CD14-positive monocyte (primary cell): ENCODE measurements at places on chromosomes 6 and 20.
A peak's percentile ranks its signal among the peaks of the same experiment; 100 is the strongest.

DNA sequence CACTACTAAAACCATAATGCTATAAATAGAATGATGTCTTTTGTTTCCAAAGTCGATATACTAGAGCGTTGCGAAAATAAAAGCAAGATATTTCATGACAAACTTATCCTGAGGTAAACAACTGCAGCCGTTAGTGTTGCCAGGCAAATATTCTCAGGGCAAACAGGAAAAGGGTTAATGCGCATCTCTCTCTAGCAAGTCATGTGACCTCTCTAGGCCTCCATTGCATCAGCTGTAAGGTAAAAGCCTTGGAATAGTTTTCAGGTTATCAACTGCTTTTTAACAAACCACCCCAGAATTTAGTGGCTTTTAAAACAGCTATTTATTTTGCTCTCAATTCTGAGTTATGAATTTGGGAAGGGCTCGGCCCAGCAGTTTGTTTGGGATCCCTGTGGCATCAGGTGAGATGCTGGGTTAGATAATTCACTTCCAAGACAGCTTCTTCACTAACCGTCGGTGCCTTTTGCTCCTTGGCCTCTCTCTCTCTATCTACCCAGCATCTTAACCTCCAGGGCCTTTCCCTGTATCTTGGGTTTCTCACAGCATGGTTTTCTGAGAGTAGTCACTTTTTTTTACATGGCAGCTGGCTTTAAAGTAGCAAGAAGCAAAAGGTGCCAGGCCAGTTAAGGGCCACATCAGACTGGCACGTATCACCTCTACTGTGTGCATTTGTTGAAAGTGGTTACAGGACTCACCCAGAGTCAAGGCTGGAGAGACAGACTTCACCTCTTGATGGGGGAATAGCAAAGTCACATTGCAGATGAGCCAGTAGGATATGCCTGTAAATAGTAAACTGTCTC lies 39.2 kb upstream of the LTV1 start:
- no peak overlapping the region for H3K4me3 ChIP-seq
- H3K27me3 ChIP-seq, result no peaks in the 10 kb centered on the region
- peaks cover 2% of the 10 kb centered on the region for H3K36me3 ChIP-seq

DNA sequence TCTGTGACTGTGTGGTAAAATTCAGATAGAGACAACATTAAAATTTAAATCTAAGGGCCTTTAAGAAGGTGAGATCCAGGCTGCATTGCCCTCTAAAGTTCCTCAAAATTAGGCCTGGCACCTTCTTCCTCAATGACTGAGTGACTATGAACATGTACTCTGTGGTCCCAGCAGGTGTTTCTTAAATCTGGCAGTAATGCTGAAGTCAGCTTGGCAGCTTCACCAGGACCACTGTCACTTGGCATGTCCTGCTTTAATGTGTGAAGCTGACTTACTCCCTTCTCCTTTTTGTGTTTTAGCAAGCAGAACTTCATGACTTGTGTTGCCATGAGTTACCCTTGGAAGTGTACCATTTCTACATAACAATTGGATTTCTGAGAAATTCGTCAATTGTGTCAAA lies 141.7 kb downstream of the NKAIN2 start:
- H3K4me1 ChIP-seq, result no peaks in the 10 kb centered on the region
- no peaks in the 10 kb centered on the region for H3K27me3 ChIP-seq
- H3K36me3 ChIP-seq, result no peaks in the 10 kb centered on the region
- H3K4me3 ChIP-seq, result no peak overlapping the region

DNA sequence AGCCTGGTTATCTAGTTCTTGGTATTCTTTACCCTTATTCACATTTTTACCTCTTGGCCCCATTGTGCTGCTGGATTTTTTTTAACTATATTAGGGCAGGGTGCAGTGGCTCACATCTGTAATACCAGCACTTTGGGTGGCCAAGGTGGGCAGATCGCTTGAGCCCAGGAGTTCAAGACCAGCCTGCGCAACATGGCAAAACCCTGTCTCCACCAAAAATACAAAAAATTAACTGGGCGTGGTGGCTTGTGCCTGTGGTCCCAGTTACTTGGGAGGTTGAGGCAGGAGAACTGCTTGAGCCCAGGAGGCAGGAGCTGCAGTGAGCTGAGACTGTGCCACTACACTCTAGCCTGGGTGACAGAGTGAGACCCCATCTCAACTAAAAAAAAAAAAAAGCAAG lies 12.2 kb upstream of the TAF8 start:
- H3K36me3 ChIP-seq, result no peaks in the 10 kb centered on the region
- H3K4me1 ChIP-seq, result peaks cover 20% of the 10 kb centered on the region
- no peaks in the 10 kb centered on the region for H3K27me3 ChIP-seq
- H3K27ac ChIP-seq, result no peak overlapping the region
- H3K4me3 ChIP-seq, result no peak overlapping the region
- no peak for DNase-seq

DNA sequence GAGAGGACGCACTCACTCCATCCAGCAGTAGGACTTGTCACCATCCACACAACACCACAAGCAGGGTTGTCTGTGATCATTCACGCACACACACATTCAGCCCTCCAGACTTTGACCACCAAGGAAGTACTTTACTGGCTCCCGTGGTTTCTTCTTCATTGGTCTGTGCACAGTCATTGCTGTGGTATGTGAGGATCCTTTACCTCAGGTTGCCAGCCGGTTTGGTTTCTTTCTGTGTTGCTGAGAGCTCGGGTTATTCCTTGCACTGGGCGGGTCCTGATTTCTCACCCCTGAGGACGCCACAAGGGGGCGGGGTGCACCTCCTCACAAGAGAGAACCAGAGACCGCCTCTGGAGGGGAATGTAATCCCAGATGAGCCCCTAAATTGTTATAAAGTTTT lies 11.2 kb downstream of the SLC35A1 start:
- no peaks in the 10 kb centered on the region for H3K36me3 ChIP-seq
- no peaks in the 10 kb centered on the region for H3K27me3 ChIP-seq
- H3K4me3 ChIP-seq, result no peak overlapping the region
- no peak overlapping the region for H3K27ac ChIP-seq
- H3K4me1 ChIP-seq, result peaks cover 24% of the 10 kb centered on the region

- no peaks in the 10 kb centered on the region for H3K36me3 ChIP-seq
- DNase-seq, result no peak
- H3K4me1 ChIP-seq, result no peaks in the 10 kb centered on the region
- H3K27ac ChIP-seq, result no peak overlapping the region
- no peaks in the 10 kb centered on the region for H3K27me3 ChIP-seq
Observed at GRCh38 chr6:74420221-74420620, 724.2 kb downstream of the CD109 start.

DNA sequence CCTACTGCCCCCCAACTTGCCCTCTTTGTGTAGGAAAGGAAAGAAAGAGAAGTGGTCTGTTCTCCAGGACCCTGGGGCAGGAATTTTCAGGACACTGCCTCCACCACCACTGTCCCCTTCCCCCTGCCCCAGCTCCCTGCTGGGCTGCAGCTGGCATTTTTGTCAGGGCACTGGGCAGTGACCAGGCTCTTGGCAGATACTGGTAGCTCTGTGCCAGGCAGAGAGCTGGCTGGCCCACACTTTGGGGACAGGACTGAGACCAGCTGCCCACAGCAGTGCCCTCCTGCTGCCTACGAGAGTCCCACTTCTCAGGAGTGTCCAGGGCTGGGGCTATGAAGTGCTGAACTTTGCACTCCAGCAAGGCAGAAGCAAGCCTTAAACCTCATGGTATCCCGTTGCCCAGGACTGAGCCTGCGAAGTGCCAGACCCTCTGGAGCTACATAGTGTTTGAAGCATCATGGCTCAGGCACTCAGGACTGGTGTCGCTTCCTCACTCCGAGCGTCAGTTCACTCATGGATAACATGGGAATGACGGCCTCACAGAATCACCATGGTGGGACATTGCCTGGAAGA lies 19.3 kb downstream of the SLC13A3 start:
- H3K27me3 ChIP-seq, result no peaks in the 10 kb centered on the region
- DNase-seq, result no peak
- H3K4me3 ChIP-seq, result no peak overlapping the region
- peaks cover 20% of the 10 kb centered on the region for H3K4me1 ChIP-seq

DNA sequence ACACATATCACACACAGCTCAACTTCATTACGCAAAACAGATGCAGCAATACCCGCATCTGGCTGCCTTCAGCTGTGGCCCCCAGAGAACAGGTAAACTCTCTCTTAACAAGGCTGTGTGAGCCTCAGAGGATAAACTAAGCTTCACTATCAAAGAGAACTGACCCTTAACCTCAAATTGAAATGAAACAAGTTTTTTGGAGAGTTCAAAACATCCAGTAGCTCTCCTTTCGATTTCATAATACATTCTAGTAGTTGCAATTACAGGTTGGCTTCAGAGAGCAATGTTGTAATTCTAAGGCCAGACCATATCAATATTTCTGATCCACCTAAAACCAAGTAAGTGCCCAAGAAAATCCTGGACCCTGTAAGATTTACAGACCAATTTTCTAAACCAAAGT lies 113.5 kb downstream of the FAXC start:
- DNase-seq, result no peak
- H3K4me1 ChIP-seq, result no peaks in the 10 kb centered on the region

DNA sequence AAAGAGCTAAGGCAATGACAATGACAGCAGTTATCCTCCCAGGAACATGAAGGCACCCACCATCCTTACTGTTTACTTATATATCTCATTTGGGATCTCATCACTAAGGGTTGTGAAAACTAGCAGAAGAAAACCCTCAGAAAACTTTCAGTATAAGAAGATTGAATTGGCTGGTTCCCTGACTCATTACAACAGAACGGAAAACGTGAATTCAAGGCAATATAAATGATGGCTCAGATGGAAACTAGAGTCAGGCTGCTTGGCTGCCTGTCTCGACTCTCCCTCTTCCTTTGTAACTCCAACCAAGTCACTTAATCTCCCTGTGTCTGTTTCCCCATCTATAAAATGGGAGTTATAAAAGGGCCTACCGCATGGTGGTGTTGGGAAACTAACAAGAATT lies 387.1 kb upstream of the JARID2 start:
- H3K4me1 ChIP-seq, result peaks cover 17% of the 10 kb centered on the region
- H3K36me3 ChIP-seq, result no peaks in the 10 kb centered on the region
- DNase-seq, result no peak
- H3K27ac ChIP-seq, result no peak overlapping the region

DNA sequence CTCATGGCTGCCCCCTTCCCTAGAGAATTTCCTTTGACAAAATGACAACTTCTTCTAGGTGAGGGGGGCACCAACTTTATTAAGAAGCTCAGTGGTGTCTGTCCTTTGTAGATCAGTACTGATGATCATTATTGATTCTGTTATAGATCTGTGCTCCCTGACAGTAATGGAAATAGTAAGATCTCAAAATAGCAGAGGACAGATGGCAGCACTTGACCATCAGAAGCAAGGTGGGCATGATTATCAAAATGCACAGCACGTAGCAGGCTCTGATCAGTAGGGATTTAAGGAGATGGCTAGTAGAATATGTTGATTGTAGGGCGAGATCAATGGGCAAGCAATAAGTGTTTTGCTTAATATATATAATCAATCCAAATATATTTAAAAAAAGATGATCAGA lies 208.6 kb upstream of the HDDC2 start:
- H3K4me1 ChIP-seq, result no peaks in the 10 kb centered on the region
- H3K27ac ChIP-seq, result no peak overlapping the region
- no peak overlapping the region for H3K4me3 ChIP-seq
- no peak for DNase-seq
- H3K27me3 ChIP-seq, result no peaks in the 10 kb centered on the region

GRCh38 chr6:81865712-81866111 lies 113.2 kb upstream of the TENT5A start:
- no peak for DNase-seq
- H3K27ac ChIP-seq, result no peak overlapping the region
- H3K36me3 ChIP-seq, result no peaks in the 10 kb centered on the region
- no peak overlapping the region for H3K4me3 ChIP-seq

GRCh38 chr6:158758941-158759479 lies 60.2 kb downstream of the EZR start:
- no peaks in the 10 kb centered on the region for H3K27me3 ChIP-seq
- H3K4me1 ChIP-seq, result no peaks in the 10 kb centered on the region
- peaks cover 61% of the 10 kb centered on the region for H3K36me3 ChIP-seq
- no peak overlapping the region for H3K4me3 ChIP-seq

GRCh38 chr6:14142511-14143223 lies 25.1 kb downstream of the CD83 start:
- no peaks in the 10 kb centered on the region for H3K4me1 ChIP-seq
- no peak for DNase-seq
- no peaks in the 10 kb centered on the region for H3K36me3 ChIP-seq
- H3K27me3 ChIP-seq, result no peaks in the 10 kb centered on the region

GRCh38 chr20:55252521-55252920 lies 752.8 kb downstream of the CBLN4 start:
- no peaks in the 10 kb centered on the region for H3K27me3 ChIP-seq
- H3K4me1 ChIP-seq, result no peaks in the 10 kb centered on the region
- H3K4me3 ChIP-seq, result no peak overlapping the region
- no peak for DNase-seq

DNA sequence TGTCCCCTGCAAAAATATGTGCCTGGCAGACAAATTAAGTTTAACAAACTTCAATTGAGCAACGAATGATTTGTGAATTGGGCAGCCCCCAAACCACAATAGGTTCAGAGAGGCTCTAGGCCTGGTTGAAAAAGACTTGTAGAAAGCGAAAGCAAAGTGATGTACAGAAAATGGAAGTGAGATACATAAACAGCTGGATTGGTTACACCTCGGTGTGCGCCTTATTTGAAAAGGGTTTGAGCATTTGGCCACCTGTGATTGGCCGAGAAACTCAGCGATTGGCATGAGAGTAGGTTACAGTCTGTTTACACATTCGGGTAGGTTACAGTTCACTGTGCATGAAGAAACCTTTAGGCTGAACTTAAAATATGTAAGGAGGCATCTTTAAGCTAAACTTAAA lies 136.9 kb downstream of the CD83 start:
- H3K4me3 ChIP-seq, result no peak overlapping the region
- H3K27me3 ChIP-seq, result no peaks in the 10 kb centered on the region
- no peak overlapping the region for H3K27ac ChIP-seq
- no peaks in the 10 kb centered on the region for H3K36me3 ChIP-seq
- no peak for DNase-seq

- H3K27me3 ChIP-seq, result no peaks in the 10 kb centered on the region
- no peaks in the 10 kb centered on the region for H3K36me3 ChIP-seq
- DNase-seq, result no peak
- no peaks in the 10 kb centered on the region for H3K4me1 ChIP-seq
- H3K4me3 ChIP-seq, result no peak overlapping the region
Observed at GRCh38 chr6:74404366-74404765, 708.4 kb downstream of the CD109 start.

GRCh38 chr6:160461641-160462040 lies 113.5 kb downstream of the SLC22A3 start:
- H3K4me3 ChIP-seq, result no peak overlapping the region
- no peak for DNase-seq
- no peak overlapping the region for H3K27ac ChIP-seq

- no peaks in the 10 kb centered on the region for H3K4me1 ChIP-seq
- no peaks in the 10 kb centered on the region for H3K27me3 ChIP-seq
- H3K27ac ChIP-seq, result no peak overlapping the region
Observed at GRCh38 chr6:80366714-80367113, 260.2 kb downstream of the BCKDHB start.

- H3K27ac ChIP-seq, result no peak overlapping the region
- H3K36me3 ChIP-seq, result no peaks in the 10 kb centered on the region
- H3K4me3 ChIP-seq, result no peak overlapping the region
- no peaks in the 10 kb centered on the region for H3K4me1 ChIP-seq
Observed at GRCh38 chr6:152748843-152749242, 1.8 kb upstream of the VIP start.

GRCh38 chr6:97282238-97282725 lies 734 bp downstream of the MMS22L start:
- peak overlapping the region; percentile 72 for H3K4me3 ChIP-seq
- peak overlapping the region; percentile 1 for H3K27ac ChIP-seq
- no peaks in the 10 kb centered on the region for H3K36me3 ChIP-seq
- no peaks in the 10 kb centered on the region for H3K27me3 ChIP-seq
- peaks cover 17% of the 10 kb centered on the region for H3K4me1 ChIP-seq
- DNase-seq, result no peak

- no peak overlapping the region for H3K4me3 ChIP-seq
- DNase-seq, result no peak
- no peaks in the 10 kb centered on the region for H3K4me1 ChIP-seq
- peaks cover 97% of the 10 kb centered on the region for H3K36me3 ChIP-seq
- H3K27ac ChIP-seq, result peak overlapping the region; percentile 42
Observed at GRCh38 chr20:34084227-34084923, 27.7 kb downstream of the EIF2S2 start.
